Nephron progenitor cell (in vitro differentiated cells): ENCODE measurements at places on chromosomes 4 and X.

DNA sequence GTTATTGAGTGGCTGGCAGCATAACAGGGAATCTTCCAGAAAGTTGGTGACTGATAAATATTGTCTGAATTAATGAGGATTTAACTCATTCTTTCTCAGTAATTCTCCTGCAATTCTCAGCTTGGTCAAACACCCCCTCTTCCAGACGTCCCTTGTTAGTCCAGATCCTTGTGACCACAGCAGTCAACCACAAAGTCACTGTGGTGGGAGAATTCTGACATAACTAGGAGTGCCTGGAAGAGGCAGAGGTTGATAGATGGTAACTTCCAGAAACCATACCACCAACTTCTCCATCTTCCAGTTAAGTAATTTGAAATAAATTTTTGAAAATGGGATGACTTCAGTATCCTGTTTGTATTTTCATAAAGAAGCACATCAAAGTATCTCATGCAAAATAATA, 90.1 kb downstream of the CEP44 start:
- DNase-seq, result no peak

GRCh38 chr4:77126809-77127208, 30.2 kb upstream of the CCNG2 start:
- no peak for DNase-seq

GRCh38 chrX:37644381-37645305, 40.9 kb upstream of the XK start:
- DNase-seq, result no peak

- no peak for DNase-seq
Measured at GRCh38 chrX:3516051-3516541, 169.6 kb upstream of the MXRA5 start.

DNA sequence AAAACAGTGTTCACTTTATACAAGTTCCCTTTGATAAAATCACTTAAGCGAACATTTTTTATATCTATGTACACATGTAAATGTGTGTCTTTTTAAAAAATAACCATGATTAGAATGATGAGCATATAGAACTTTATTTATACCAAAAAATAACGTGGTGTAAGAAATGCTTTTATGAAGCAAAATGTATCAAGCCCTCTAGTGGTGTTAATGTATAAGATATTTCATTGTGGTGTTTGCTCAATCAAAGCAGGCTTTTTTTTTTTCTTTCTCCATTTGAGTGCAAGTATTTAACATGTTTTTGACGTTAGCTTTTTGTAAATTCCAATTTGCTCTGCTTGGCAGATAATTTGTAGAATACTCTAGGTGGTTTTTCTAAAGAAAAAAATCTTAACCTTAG, 2092.4 kb upstream of the TENM3 start:
- DNase-seq, result no peak

DNA sequence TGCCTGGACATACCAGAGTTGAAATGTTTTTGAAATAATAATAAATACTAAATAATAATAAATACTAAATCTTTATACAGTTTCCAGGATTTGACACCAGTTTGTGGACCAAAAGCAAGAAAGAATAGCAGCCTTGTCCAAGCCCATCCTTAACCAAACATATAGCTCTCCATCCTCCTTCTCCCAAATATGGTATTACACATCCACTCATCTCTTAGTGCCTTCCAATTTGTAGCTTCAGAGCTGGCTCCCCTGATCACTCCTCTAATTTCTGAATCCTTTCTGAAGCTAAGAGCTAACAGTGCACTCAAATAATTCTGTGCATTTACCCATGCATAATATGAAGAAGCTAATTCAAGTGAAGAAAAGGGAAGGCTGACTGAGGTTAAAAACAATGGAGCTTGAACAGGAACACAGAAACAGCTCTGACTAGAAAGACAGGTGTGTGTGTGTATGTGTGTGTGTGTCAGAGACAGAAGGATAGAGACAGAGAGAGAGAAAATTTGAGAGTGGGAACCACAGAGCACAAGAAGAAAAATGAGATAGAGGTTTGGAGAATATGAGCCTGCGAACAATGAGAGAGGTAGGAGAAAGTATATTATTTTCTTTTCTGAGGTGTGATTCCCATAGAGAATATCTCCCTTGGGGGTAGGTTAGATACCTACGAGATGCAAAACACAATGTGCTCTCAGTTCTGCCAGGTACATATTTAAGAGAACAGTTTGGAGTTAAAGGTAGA, 123.5 kb downstream of the CAMK2D start:
- no peak for DNase-seq

- DNase-seq, result no peak
Measured at GRCh38 chrX:107602694-107603239, 25.5 kb upstream of the PRPS1 start.

- no peak for DNase-seq
Measured at GRCh38 chrX:139044680-139045079, 333.2 kb upstream of the FGF13 start.

- peak; percentile 21 for DNase-seq
Measured at GRCh38 chrX:107537815-107538214, 88.4 kb downstream of the FRMPD3 start.

DNA sequence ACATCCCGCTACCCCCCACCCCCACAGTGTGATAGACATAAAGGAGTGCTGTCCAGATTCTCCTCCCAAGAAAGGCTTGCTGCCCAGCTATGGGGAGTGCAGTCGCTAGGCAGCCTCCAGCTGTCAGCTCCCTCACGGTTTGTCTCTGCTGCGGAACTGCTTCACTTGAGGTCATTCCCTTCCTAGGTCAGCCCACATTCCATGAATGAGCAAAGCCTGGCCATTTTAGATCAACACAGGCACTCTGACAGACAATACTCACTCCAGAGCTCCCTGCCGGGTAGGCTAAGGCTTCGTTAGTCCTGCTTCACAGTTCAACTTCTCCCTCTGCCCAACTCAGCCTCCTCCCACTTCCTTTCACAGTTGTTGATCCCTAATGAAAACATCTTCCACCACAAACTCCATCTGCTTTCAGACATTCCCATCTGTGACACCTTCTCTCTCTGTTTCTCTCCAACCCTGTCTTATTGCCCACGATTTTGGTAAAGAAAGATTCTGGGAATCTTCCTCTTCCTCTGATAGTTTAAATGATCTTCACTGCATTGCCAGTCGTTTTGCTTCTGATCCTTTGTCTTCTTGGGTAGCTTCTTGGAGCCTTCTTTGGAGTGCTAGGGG, 318.9 kb upstream of the F9 start:
- DNase-seq, result no peak

DNA sequence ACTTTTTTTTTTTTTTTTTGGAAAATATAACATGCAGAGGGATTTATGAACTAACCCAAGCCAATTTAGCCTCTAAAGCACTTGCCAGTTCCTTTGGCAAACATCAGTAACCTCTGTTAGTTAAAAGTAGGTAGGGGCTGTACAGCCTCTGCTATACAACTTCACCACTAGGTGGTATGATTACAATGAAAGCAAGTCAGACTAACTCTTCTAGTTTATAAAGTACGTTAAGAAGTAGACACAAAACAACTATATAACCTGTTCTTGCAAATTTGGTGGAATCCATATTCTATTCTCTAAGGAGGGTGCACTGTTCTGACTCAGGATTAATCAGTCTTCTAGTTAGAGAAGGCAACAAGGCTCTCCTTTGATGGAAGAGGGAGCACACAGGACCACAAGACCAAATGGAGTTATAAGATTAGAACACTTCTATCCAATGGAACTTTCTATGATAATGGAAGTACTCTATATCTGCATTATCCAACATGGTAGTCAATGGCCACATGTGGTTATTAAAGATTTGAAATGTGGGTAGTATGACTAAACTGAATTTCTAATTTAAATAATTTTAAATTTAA, 12.8 kb downstream of the AIMP1 start:
- DNase-seq, result no peak

- no peak for DNase-seq
Measured at GRCh38 chr4:27000820-27001219, 140.2 kb downstream of the STIM2 start.

DNA sequence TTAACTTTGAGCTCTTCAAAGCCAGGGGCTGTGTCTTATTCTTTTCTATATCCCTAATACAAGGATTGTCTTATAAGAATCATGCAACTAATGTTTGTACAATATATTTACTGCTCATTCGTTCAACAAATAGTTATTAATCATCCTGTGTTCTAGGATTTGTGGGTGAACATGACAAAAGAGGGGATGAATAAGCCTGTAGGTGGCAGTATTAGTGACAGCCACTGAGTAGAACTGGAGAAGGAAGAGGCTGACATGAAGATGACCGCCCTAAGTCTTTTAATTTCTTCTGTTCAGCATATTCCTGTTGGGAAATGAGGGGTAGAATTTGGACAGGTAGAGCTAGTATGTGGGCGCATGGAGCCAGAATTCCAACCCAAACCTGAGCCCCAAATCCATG, 11.9 kb upstream of the LINC00632 start:
- no peak for DNase-seq

DNA sequence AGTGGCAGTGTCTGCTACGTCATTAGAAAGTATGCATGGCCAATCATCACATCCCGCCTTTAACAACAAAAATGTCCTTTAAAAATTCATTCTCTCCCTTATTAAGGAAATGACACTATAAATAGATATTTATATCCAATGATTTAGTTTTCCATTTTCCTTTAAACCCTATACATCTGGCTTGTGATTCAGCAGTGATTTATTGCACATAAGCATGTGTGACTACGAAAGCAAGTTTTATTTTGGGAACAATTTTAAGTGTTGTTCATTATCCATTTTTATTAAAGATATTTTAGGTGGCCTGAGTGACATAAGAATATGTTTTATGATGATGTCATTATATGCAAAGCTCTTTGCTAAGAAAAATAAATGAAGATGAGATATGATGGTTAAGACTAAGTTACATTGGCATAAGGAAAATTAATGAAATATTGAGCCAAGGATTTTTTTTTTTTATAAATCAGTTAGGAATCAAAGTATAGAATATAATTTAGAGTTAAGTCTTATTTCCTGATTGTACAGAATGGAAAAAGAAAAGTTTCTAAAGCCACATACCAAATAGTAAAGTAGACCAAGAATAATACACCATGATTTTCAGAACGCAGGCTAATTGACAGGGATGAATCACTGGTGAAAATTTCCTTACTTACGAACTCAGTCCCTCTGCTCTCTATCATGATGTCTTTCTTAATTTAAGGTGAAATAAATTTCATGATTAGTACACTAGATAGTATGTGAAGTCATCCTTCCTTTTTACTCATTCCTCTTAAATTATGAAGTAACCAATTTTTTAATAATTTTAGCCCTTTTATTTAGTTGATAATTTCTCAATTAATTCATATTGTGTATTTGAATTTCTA, 822.4 kb downstream of the FAT4 start:
- DNase-seq, result no peak

GRCh38 chr4:81421346-81422218, 50.1 kb downstream of the RASGEF1B start:
- no peak for DNase-seq

DNA sequence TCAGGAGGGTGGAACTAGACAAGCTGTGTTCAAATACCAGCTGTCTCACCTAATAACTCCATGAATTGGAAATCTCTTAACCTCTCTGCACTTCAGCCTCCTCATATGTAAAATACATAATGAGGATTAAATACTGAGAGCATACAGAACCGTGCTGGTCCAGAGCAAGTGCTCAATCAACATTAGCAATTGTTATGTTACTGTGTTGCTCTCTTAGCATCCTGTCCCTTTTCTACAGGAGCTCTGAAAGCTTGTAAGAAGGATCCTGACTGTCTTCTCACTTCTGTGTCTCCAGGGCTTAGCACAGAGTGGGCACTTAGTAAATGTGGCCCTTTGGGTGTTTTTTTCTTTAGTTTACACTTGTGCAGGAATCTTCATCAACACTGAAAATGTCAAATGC, 1456.1 kb upstream of the IGFBP7 start:
- DNase-seq, result no peak

DNA sequence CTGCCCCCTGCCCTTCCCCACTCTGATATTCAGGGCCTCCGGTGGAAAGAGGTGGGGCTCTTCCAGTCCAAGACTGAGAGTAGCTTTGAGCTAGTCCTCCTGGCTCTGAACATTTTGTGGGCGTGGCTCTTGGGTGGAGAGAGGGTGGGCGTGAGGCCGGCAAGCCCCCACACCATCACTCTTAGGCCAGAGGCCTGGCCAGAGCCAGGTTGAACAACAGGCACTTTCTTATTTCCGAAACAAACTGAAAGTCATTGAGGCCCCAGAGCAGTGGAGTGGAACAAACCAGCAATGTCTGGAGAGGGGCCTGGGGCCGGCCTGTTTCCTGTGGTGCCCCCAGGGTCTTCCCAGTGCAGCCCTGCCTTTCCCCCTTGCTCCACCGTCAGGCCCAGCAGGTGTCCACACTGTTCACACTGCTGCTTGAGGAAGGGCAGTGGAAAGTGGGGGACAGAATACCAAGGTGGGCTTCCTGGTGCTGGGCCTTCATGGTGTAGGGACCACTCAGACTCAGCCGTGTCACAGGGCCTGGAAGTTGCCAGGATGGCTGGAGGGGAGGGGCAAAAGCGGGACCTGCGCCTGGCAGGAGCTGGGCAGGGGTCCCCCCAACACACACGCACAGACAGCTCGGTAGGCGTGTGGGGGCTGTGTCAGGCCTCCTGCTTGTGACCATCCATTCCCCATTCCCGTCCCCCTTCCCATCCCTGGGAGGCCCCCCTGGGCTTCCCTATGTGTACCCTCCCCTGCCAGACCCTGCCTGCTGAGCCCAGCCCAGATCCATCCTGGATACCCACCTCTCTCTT, 2.9 kb downstream of the ADRA2C start:
- peak; percentile 39 for DNase-seq

- DNase-seq, result no peak
Measured at GRCh38 chrX:41734530-41734929, 10.5 kb downstream of the GPR82 start.

- DNase-seq, result no peak
Measured at GRCh38 chrX:18934708-18935107, 49.2 kb downstream of the PHKA2 start.

DNA sequence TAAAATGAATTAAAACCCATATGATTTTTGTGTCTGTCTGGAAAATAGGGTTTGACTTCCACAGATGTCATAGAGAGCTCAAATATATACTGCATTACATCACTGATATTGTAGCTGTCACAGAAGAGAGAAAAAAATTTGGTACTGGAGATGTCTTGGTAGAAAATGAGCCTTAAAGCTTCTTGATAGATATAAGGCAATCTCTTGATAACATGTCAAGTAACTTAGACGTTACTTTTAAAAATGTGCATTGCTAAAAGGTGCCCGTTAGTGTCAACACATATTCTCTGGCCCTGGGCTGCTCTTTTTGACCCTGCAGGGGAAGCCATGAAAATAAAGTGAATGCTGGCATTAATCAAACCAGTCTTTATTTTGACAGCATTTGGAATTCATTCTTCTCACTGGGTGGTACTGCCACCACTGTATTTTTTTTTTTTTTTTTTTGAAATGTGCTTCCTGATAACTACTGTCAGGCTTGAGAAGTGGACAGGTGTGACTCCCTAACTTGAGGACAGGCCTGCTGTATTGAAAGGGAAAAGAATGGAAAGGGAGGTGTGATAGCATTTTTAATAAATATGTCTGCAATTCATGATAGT, 53.0 kb upstream of the RAPGEF2 start:
- DNase-seq, result no peak

DNA sequence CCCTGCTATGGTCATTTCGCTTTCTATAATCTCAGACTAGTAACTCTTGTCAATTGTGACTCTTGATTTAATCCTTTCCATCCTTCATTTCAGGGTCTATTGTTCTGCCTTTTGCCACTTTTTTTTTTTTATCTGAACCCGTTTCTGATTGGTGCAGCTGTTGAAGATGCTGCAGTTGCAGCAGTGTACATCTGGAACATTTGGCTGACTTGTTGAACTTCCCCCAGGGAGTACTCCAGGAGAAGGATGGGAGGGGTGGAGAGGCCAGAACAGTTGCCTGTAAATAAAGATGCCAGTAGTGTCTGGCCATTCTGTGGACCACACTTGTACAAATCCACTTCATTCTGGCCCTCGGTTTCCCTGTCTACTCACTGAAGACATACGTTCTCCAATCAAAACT, 1.0 kb upstream of the EDA start:
- DNase-seq, result no peak
